ENCODE measurements at places on chromosomes 11 and 22.

- DNase-seq = no peak
Measured at GRCh38 chr11:19921976-19922688, 209.5 kb downstream of the NAV2 start.

DNA sequence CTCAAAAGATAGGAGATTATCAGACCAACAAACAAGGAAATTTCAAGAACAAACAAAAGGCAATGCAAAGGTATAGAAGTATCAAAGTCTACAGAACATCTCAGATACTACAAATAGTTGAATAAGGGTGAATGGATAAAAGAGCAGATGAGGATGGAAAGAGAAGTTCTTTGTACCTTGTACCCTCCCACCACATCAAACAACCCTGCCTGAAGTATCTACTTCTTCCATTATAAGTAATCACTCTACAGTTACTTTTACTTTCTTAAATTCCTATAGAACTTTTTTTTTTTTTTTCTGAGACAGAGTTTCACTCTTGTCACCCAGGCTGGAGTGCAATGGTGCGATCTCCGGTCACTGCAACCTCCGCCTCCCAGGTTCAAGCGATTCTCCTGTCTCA, 35.1 kb downstream of the MTMR2 start:
- DNase-seq = no peak

GRCh38 chr11:4565371-4565770, 16.2 kb upstream of the OR52I2 start:
- DNase-seq = no peak

DNA sequence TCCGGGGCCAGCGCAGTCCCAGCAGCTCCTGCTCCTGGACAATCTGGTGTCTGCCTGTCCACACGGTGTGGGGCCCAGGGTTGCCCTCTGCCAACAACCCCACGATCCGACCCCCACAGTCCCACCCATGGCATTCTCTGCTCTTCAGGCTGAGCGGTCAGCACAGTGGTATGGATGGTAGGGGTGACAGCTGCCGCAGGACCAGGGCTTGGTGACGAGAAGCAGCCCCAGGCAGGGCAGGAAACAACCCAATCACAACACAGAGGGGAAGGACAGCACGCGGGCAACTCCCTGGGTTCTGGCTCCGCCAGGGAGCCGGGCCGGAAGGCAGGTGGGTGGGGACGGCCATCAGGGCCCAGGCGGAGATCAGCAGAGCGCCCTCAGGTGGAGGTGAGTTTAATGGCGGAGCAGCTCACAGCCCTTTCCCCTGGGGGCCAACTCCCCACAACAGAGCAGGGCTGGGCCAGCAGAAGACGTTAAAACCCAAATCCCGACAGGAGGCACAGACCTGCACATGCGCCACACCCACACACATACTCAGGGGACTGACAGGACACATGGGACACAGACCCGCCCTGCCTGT, 5.3 kb upstream of the CHADL start:
- DNase-seq = no peak

- no peak for DNase-seq
Measured at GRCh38 chr22:43384863-43385262, 27.0 kb upstream of the MPPED1 start.

Measured in NCI-H226 (cell line).